ENCODE measurements at places on chromosomes 6 and 20.

GRCh38 chr20:4074877-4075455, 59.6 kb upstream of the RNF24 start:
- H3K4me3 ChIP-seq = no peak overlapping the region
- H3K36me3 ChIP-seq = no peaks in the 10 kb centered on the region
- H3K4me1 ChIP-seq = peaks cover 6% of the 10 kb centered on the region
- DNase-seq = no peak
- H3K27ac ChIP-seq = no peak overlapping the region
- peaks cover 15% of the 10 kb centered on the region for H3K27me3 ChIP-seq

DNA sequence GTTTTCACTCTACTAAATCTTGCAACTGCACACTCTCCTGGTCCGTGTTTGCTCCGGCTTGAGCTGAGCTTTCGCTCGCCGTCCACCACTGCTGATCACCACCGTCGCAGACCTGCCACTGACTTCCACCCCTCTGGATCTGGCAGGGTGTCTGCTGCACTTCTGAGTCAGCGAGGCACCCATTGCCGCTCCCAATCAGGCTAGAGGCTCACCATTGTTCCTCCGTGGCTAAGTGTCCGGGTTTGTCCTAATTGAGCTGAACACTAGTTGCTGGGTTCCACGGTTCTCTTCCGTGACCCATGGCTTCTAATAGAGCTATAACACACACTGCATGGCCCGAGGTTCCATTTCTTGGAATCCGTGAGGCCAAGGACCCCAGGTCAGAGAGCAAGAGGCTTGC, 98.6 kb upstream of the GPR6 start:
- DNase-seq = no peak
- H3K36me3 ChIP-seq = no peaks in the 10 kb centered on the region
- no peak overlapping the region for H3K4me3 ChIP-seq
- peaks cover 8% of the 10 kb centered on the region for H3K27me3 ChIP-seq
- H3K27ac ChIP-seq = no peak overlapping the region

DNA sequence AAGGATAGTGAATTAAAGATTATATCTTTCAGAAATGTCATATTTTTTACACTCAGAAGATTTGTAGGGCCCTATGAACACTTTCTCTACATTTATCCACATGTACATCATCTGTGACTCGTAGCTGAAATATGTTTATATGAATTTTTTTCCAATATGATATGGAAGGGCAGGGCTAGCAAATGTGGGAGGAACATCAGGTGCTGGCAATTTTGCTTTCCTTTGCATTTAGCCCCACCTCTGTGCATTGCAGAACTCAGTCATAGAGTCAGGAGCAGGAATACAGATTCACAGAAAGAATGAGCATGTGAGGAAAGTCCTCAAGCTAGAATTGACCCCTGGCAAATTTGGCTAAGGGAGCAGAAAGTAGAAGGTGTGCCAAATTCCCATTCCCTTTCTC, 129.9 kb downstream of the CRYBG1 start:
- no peak for DNase-seq
- H3K4me1 ChIP-seq = peaks cover 26% of the 10 kb centered on the region
- H3K27me3 ChIP-seq = peaks cover 6% of the 10 kb centered on the region
- no peaks in the 10 kb centered on the region for H3K36me3 ChIP-seq
- H3K4me3 ChIP-seq = no peak overlapping the region

DNA sequence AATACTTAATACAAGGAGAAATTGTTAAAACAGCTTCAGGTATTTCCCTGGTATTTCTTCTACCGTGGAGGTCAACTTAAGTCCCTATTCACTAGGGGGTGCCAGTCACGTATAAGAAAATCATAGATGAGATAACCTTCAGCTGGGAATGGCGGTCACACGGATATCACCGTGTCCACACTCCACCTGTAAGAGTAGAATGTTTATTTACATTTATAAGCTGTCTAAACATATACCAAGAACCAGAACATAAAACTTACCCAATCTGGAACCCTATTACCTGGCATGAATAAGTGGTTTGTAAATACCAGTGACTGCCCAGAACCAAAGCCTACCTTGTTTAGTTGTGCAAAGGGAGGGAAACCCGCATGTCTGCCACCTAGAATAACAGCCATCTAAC, 1.9 kb upstream of the ELOVL4 start:
- H3K4me3 ChIP-seq = no peak overlapping the region
- no peaks in the 10 kb centered on the region for H3K36me3 ChIP-seq
- peaks cover 9% of the 10 kb centered on the region for H3K4me1 ChIP-seq
- DNase-seq = peak; percentile 10
- no peak overlapping the region for H3K27ac ChIP-seq
- peaks cover 52% of the 10 kb centered on the region for H3K27me3 ChIP-seq

- DNase-seq = no peak
- no peaks in the 10 kb centered on the region for H3K4me1 ChIP-seq
- peaks cover 28% of the 10 kb centered on the region for H3K27me3 ChIP-seq
- H3K36me3 ChIP-seq = no peaks in the 10 kb centered on the region
Observed at GRCh38 chr20:1242530-1242929, 16.7 kb downstream of the RAD21L1 start.

GRCh38 chr20:15317546-15318232, 980.3 kb upstream of the FLRT3 start:
- H3K4me3 ChIP-seq = peak overlapping the region; percentile 71
- H3K36me3 ChIP-seq = peaks cover 15% of the 10 kb centered on the region
- no peak for DNase-seq
- peaks cover 23% of the 10 kb centered on the region for H3K4me1 ChIP-seq

DNA sequence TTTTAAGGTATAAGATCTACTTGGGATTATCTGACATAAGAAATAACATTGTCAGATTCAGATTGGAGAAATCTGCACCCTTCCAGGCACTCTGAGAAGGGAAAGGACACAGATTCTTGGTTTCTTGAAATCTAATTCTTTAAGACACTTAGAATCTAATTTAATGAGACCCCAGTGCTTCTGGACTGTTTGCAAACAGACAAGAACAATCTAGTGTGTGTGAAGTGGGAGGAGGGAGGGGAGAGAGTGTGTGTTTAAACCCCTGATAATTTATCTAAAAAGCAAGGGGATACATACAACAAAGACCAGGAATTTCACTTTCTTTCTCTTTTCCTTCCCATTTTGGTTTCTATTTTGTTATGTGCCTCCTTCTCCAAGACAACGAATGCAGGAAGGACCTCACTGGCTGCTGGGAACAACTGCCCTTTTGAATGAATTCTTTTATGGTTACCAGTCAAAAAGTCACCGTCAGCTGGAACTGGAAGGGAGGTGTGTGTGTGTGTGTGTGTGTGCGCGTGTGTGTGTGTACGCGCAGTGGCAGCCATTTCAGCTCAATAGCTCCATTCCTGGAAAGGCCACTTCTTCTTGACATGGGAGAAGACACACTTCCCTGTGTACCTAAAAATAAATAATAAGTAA, 129.4 kb downstream of the BCAS1 start:
- peak overlapping the region; percentile 39 for H3K27ac ChIP-seq
- H3K4me3 ChIP-seq = peak overlapping the region; percentile 59
- no peak for DNase-seq

DNA sequence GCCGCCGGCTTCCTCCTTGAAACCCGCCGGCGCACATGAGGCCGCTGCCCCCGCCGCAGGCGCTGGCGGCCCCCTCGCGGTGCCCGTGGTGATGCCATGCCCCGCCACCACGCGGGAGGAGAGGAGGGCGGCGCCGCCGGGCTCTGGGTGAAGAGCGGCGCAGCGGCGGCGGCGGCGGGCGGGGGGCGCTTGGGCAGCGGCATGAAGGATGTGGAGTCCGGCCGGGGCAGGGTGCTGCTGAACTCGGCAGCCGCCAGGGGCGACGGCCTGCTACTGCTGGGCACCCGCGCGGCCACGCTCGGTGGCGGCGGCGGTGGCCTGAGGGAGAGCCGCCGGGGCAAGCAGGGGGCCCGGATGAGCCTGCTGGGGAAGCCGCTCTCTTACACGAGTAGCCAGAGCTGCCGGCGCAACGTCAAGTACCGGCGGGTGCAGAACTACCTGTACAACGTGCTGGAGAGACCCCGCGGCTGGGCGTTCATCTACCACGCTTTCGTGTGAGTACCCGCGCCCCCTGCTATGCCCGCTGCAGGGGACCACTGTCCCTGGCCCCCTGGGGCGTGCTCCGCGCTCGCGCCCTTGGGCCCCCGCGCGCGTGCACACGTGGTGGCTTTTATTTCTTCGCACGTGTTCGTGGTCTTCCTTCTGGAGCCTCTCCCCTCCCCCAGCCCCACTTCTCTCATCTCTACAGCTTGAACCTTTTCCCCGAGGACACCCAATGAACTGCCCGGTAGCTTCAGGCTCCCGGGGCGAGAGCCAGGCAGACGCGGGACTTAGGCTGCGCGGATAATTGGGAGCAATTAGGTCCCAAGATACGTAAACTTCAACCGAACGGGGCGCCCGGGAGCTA, 453 bp downstream of the KCNQ5 start:
- peak; percentile 64 for DNase-seq
- H3K27me3 ChIP-seq = no peaks in the 10 kb centered on the region
- H3K27ac ChIP-seq = peak overlapping the region; percentile 99
- peaks cover 34% of the 10 kb centered on the region for H3K4me1 ChIP-seq
- H3K36me3 ChIP-seq = no peaks in the 10 kb centered on the region

All from stimulated activated naive B cell treated with anti-CD40 and anti-IgM and Interleukin-4, amounts not matched to agents 10 μg/mL and 1 μg/mL and 100 μg/mL, for 72 hours (primary cell).